ENCODE measurements at places on chromosomes 1 and 21.

GRCh38 chr1:27166929-27167328 lies 12.0 kb upstream of the SLC9A1 start:
- no peak for DNase-seq

- no peak for DNase-seq
Observed at GRCh38 chr1:19239876-19240275, 11.4 kb downstream of the EMC1 start.

DNA sequence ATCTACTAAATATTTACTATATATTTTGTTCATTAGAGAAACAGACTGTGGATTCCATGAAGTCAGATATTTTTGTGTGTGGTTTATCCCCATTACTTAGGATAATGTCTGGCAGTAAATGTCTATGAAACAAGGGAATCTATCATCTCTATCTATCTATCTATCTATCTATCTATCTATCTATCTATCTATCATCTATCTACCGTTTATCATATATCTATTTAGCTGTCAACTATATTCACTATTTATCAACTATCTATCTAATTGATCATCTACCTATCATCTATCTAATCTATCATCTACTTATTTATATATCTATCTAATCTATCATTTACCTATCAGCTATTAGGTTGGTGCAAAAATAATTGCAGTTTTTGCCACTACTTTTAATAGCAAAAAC lies 255.7 kb downstream of the GRIK1 start:
- no peak for DNase-seq

DNA sequence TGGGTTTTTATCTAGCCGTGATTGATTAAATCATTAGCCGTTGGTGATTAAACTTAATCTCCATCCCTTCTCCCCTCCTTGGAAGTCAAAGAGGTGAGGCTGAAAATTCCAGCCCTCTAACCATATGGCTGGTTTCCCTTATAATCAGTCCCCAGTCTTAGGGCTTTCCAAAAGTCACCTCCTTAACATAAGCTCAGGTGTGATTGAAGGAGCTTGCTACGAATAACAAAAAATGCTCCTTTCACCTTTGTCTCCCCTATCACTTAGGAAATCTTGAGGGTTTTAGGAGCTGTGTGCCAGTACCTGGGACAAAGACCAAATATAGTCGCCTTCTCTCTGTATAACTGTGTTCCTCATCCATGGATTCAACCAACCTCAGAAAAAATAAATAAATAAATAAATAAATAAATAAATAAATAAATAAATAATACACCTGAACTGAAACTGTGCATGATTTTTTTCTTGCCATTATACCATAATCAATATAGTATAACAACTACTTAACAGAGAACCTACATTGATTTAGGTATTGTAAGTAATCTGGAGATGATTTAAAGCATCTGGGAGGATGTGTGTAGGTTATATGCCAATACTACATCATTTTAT lies 82.2 kb downstream of the PAPPA2 start:
- DNase-seq: no peak

DNA sequence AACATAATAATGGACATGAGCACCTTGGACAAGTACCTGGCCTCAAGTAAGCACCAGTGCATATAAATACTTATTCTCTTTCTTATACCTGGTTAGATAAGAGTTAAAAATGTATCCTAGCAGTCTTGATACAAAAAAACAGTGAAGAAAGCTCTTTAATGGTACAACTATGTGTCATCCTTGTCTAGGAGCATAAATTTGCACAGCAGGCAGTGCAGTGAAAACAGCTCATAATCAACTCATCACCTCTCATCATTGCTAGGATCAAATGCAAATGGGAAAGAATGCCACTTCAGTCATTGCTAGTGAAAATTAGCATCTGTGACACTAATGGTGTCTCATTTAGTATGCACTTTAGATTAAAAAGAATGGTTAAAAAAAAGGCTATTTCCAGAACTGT lies 7.6 kb downstream of the SAMSN1 start:
- DNase-seq: no peak

DNA sequence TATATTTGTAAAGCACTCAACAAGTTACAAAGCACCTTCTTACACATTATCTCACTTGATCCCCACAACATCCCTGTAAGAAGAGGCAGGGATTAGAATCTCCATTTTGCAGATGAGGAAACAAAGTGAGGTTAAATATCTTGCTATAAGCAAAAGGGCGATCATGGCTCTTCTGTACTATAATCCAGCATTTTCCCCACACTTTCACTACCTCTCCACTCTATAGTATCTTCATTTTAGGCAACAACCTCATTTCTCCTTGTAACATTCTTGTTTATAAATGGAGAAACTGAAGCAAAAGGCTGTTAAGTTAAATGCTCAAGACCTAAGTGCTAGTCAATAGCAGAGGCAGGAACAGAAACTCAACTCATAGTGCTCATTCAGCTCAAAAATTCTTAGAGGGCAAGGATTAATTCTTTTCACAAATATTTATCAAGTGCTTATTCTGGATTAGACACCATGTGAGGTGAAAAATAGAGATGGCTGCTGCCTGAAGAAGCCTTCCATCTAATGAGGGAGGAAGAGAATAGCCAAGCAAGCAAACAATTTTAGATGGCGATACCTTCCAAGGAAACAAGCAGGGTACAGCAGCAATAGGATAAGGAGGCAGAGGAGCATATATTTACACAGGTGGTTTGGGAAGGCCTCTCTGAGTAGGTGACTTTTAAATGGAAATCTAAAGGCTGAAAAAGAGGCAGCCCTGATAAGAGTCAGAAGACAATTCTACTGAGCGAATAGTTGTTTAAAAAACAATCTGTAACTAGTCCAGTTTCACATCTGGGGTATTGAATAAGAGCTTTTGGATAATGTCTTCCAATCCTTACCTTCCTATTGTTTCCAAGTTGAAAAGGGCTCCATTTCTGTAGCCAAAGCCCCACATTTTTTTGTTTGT lies 3.5 kb downstream of the ERRFI1 start:
- DNase-seq: no peak

GRCh38 chr21:42223826-42224575 lies 5.1 kb downstream of the ABCG1 start:
- DNase-seq: no peak

- DNase-seq: no peak
Observed at GRCh38 chr1:157181790-157182189, 43.6 kb upstream of the ETV3 start.

GRCh38 chr1:77888781-77889642 lies 588 bp downstream of the NEXN start:
- DNase-seq: peak; percentile 31

DNA sequence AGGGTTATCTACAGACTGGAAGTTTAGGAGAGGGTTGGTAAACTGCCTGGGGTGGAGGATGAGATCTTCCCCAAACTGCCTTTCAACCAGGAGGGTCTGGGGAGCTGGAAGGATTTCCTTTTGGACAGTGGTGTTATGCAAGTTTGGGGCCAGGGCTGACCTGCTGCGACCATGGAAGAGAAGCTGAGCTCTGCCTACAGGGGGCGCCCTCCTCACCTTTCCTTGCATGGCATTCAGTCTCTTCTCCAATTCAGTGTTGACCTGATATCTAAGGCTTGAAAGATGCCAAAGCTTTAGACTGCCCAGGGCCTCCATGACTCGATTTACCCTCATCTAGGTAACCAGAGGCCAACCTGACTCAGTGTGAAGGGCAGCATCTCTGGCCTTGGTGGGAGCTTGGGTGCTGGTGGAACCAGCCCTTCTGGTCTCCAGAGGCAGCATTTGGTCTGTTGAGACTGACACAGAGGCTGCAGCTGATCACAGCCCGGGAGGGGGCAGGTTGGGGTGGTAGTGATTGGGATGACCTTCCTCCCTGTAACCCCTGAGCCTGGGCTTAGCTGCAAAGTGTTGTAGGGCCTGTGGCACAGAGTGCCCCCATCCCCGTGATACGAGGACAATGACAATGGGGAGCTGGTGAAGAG lies 170.0 kb downstream of the GRIK3 start:
- DNase-seq: peak; percentile 35

- no peak for DNase-seq
Observed at GRCh38 chr21:37765221-37765900, 150.9 kb downstream of the KCNJ6 start.

- no peak for DNase-seq
Observed at GRCh38 chr1:10074852-10075730, 42.3 kb downstream of the UBE4B start.

GRCh38 chr1:56435434-56436262 lies 143.7 kb downstream of the PLPP3 start:
- no peak for DNase-seq

GRCh38 chr21:46243325-46243724 lies 14.8 kb upstream of the LSS start:
- DNase-seq: no peak

DNA sequence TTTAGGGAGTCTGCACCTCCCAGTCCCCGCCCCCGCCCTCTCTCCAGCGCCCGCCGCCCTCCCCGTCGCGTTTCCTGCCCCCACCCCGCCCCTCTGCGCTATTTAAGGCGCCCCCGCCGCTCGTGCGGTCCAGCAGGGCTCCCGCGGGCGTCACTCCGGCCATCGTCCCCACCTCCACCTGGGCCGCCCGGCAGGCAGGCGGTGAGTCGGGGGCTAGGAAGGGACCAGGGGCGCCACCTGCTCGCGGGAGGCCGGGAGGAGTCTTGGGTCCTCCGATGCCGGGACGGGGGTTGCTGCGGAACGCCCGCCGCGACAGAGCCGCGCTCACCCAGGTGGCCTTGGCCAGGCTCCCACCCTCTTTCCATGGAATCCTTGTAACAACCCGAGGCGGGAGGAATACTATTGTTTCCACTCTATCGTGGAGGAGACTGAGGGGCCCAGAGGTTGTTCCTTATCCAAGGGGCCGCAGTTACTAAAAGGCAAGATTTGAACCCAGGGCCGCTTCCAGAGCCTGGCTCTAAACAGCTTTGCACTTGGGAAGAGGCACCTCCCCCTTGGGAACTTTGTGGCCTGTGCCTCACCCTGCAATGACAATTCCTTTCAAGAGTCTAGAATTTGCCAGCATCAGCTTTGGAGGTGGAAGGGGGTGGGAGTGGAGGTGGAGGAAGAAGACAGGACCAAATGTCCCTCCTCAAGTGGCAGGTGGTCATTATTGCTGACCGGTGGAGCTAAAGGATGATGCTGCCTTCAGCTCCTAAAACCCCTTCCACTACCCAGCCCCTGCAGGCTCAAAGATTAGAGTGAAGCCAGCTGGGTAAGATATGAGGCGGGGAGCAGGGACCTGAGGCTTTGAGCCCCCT lies at the start of gene GJA4:
GJA4 (plus strand) TSS at position 132 of the 860 bp plus-strand sequence. CDS start 1,215 bp downstream, outside the sequence.
- no peak for DNase-seq

DNA sequence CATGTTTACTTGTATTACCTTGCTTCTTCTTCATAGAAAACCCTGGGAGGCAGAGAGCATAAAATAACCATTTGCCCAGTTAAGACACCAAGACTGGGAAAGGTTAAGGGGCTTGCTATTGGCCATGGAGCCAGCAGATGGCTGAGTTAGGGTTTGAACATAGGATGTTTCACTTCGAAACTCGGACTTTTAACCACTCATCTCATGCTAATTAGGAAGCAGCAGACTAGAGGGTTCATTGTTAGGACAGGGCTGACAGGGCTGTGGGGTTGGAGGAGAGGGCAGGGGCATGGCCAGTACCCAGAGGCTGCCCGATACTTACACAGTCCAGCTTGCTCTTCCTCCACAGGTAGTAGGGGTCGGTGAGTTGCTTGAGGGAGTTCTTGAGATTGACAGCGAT lies 17.0 kb downstream of the SLC26A9 start:
- DNase-seq: no peak

- peak; percentile 79 for DNase-seq
Observed at GRCh38 chr1:51616903-51617708, at the start of gene OSBPL9. OSBPL9 (plus strand) TSS chr1:51617092; CDS start chr1:51617111, 19 bp downstream.

- no peak for DNase-seq
Observed at GRCh38 chr1:78601068-78601467, 19.2 kb upstream of the IFI44L start.

- no peak for DNase-seq
Observed at GRCh38 chr1:40760984-40761383, 22.6 kb upstream of the KCNQ4 start.

DNA sequence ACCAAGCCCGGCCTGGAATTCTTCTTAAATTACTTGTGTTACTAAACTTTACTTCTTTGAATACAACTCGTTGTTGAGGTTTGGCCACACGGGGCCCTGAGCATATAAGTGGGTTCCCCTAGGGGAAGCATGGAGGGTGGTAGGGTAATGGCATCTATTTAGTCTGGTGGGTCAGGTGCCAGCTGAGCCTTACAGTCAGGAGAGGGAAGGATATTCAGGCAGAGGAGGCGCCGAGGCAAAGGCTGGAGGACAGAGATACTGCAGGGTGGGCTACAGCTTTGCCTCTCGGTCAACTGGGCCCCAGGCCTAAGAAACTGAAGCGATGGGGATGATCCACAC lies 424 bp upstream of the NECAP2 start:
- no peak for DNase-seq

- DNase-seq: no peak
Observed at GRCh38 chr1:164785841-164786534, 227.0 kb downstream of the PBX1 start.

- no peak for DNase-seq
Observed at GRCh38 chr21:34075760-34076660, 2.6 kb downstream of the MRPS6 start.
